ENCODE measurements at places on chromosomes 11 and 22.

DNA sequence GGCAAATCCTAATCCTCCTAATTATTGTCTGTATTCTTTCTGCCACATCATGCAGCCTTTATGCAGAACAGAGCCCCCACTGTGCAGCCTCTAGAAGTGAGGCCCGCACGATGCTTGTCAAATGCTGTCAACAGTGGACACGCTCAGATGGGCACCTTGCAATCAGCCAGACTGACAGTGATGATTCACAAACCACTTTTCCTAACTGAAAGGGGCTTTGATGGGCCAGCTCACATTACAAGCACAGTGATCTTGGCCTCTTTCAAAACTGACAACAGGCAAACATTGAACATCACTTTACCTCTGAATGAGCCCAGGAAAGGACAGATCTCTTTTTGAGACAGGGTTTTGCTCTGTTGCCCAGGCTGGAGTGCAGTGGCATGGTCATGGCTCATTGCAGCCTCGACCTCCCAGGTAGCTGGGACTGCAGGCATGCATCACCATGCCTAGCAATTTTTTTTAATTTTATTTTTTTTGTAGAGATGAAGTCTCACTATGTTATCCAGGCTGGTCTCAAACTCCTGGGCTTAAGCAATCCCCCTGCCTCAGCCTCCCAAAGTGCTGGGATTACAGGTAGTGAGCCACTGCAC is 18.0 kb upstream of the E2F8 start:
- DNase-seq = no peak

- no peak for DNase-seq
Observed at GRCh38 chr11:76152741-76153570, 53.3 kb downstream of the WNT11 start.

GRCh38 chr22:44001521-44001920 is 22.6 kb upstream of the PARVB start:
- DNase-seq = no peak

- DNase-seq = no peak
Observed at GRCh38 chr11:17529844-17530185, 14.4 kb downstream of the USH1C start.

DNA sequence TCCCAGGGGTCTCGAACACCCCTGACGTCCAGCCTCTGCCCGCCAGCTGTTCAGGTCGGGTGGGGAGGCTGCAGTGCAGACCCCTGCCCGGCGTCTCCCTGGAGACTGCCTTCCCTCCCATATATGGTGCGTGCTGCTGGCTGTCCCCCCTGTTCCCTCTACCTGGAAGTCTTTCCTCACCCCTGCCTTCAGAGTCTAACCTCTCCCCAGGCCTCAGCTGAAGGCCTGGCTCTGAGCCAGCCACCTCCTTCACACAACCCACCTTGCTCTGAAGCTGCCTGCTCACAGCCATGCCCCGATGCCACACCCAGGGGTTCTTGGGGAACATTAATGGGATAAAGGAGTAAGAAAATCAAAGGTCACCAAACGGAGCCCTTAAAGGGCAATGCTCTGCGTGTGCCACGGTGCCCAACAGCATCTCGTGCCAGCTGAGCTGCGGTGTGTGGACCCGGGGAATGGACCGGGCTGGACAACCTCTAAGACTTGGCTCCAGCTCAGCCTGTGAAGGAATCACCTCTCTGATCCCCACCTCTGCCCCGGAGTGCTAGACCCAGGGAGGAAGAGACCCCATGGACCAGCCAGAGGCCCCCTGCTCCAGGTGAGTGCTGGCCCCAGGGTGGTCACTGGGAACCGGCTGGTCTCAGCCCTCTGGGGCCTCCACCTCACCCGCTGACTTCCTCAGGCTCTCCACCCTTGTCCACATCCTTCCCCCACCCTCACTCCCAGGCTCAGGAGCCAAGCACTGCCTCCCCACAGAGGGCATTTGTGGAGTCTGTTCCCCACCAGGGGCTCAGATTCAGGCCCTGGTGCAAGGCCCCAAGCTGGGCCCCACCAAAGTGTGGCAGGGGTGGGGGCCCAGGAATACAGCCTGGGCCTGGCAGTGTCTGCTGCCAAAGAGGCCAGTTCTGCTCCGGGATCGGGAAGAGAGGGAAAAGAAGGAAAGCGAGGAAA is at the start of gene NLRP6:
NLRP6 (plus strand) TSS at position 407 of the 951 bp plus-strand sequence; CDS start at position 570, 163 bp downstream.
- DNase-seq = no peak

DNA sequence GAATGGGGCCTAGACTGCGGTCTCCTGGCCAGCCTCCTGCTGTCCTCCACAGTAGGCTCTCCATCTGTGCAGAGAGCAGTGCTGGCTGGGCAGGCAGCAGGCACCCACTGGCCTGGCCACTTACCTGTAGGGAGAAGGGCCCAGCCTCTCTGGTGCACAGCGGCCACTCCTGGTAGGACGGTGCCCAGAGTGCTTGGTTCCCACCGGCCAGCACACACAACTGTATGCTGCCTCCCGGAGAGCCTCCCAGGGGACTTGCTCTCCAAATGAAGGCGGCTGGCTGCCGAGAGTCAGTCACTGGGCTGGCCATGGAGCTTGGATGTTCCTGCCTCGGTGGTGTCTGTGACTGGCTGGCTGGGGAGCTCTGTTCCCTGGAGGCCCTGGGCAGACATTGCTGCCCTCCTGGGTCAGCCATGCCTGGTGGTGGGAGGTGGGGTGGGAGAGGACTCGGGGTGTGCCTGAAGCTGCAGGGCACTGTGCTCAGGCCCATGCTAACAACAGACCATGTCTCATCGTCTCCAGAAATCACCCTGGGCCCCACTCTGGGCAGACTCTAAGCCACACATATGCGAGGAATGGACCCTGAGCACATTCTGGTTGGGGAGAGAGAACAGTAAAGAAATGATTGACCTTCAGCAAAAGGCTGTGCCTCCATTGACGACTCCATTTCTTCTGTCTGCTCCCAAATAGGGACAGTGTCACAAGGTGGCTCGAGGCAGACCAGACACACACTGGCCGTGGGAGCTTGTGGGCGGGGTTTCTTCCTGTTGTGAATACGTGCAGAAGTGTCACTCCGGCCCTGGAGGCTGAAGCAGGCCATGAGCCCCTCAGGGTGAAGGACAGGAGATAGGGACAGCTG is 350.8 kb downstream of the TBC1D22A start:
- no peak for DNase-seq

- DNase-seq = no peak
Observed at GRCh38 chr22:32811788-32812545, 10.5 kb downstream of the TIMP3 start.

- peak; percentile 26 for DNase-seq
Observed at GRCh38 chr11:58525037-58525614, 17.2 kb upstream of the OR5B21 start.

DNA sequence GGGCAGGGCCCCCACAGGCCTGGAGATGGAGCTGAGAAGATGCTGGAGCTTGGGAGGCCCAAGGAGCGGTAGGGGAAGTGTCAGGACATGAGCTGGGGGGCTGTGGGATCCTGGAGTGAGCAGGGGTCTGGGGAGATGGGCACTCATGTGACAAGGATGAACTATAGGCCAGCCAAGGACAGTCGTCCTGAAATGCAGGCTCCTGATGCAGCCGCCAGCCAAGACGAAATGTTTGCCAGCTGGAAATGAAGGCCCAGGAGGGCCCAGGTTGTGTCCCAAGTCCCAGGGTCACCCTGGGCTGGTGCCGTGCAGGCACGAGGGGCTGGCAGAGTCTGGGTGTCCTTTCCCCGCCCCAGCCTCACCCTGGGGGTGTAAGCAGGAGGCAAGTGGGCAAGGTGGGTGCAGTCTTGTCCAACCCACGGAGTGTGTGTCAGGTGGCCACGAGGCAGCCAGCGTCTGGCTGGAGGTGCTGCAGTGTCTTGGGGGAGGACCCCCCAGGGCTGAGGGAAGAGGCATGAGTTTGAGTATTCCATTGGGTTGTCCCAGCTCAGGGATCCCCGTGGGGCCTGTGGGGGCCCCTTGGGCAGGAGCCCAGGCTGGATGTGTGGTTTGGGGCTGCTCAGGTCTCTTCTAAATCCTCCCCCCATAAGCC is 21.4 kb downstream of the MRGPRG start:
- DNase-seq = no peak

GRCh38 chr22:38881997-38882879 is 10.2 kb upstream of the CBX6 start:
- no peak for DNase-seq

DNA sequence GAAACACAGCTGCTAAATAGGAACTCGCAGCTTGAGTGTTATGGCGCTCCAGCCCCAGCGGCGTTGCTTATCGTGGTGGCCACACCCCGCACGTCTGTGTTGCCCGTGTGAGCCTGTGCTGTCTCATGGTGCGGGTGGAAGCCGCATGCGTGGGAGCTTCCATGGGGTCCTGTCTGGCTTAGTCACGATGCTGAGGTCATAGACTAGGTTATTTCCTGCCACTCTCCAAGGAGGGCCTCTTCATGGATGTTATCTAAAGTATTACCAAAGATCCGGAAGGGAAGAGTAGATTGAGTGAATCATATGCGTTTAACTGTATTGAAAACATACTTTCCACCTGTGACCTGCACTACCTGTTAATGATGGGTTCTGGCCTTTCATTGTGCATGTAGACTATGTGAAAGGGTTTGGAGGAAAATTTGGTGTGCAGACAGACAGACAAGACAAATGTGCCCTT is 21.7 kb downstream of the CTTN start:
- no peak for DNase-seq

DNA sequence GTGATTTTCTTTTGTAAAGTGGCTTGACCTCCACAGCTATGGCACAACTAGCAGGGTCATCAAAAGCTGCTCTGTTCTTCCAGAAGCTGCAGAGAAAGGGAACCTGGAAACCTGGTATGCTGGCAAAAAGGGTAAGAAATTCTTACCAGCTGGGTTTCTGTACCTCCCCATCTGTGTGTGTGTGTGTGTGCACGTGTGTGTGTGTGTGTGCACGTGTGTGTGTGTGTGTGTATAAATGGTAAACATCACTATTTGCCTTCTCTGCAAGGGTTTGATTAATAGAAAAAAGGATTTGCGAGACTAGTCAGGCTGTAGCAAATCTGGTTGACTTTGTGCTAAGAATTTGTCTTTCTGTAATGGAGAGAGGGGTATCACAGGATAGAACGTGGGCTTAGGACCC is 4.7 kb upstream of the MRPL17 start:
- no peak for DNase-seq

DNA sequence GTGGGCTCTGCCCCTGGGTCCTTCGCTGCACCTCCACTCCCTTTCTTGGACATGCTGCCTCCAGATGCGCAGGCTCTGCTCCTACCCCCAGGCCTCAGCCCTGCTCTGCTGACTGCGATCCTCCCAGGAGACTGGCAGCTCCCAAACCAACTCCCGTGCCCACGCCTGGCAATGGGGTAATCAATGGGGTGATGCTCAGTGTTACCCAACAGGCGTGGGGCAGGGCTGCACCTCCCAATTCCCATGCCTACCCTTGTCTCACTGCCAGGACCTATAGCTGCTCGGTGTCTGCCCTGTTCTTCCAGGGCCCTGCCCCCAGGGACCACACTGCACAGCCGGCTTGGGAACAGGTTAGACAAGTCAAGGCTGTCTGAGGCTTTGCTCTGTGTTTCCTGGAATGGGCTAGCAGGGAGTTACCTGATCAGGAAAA is at the start of gene ALDH3B2:
ALDH3B2 (minus strand) TSS at position 182 of the 430 bp plus-strand sequence. CDS start 7,688 bp downstream, outside the sequence.
- no peak for DNase-seq

DNA sequence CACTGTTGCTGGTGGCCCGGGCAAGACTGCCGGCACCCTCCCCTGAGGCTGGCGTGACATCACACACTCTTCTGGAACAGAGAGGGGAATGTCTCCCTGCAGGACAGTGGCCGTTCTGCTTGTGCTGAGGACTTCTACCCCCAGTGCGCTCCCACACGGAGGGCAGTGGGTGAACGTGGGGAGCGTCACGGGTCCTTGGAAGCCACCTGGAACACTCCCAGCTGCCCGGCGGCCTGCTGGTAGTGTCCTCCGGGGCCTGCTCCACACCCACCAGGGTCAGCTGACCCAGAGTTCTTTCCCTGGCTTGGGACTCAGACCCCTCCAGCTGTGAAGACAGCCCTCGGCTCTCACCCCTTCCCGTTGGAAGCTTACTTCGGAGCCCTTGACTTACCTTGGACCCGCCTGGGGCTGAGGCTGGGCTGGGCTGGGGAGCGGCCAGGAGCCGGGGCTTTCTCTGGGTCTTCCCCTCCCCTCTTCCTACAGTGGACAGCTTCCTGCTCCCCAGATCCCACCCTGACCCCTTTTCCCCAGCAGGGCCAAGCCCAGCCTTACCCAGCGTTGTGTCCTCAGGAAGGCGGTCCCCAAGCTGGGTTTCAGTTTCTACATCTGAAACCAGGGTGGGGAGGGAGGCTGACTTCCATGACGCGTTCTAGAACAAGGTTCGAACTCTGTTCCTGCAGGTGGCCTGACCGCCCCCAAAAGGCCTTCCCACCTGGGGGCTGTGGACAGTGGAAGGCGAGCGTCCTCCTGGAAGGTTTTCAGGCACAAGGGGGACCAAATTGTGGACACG is 14.8 kb upstream of the GAL start:
- no peak for DNase-seq

DNA sequence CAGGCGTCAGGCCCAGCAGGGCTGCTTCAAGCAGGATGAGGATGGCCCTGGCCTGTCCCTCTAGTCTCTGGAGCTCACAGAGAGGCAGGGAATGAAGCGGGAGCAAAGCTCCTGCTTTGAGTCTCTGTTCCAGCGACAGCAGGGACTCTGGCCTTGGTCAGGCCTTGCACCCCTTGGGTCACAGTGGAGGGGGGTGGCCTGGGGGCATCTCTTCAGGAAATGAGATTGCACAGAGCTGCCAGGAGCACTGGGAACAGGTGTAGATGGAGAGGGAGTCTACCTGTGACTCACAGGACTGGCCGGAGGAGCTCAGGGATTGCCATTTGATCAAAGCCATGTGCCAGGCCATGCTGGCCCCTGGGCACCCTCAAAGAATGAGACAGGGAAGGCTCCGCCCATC is 1.6 kb downstream of the ANO1 start:
- DNase-seq = no peak

- DNase-seq = no peak
Observed at GRCh38 chr11:15266999-15267398, 152.3 kb downstream of the INSC start.

GRCh38 chr11:117421041-117421440 is 93.4 kb downstream of the CEP164 start:
- no peak for DNase-seq

- no peak for DNase-seq
Observed at GRCh38 chr22:48551061-48551460, 1276.6 kb downstream of the BRD1 start.

- no peak for DNase-seq
Observed at GRCh38 chr22:49825436-49825835, 2.2 kb downstream of the BRD1 start.

GRCh38 chr11:46444305-46444704 is 52.7 kb upstream of the CHRM4 start:
- no peak for DNase-seq

- DNase-seq = no peak
Observed at GRCh38 chr11:112776834-112777233, 184.4 kb upstream of the NCAM1 start.

DNA sequence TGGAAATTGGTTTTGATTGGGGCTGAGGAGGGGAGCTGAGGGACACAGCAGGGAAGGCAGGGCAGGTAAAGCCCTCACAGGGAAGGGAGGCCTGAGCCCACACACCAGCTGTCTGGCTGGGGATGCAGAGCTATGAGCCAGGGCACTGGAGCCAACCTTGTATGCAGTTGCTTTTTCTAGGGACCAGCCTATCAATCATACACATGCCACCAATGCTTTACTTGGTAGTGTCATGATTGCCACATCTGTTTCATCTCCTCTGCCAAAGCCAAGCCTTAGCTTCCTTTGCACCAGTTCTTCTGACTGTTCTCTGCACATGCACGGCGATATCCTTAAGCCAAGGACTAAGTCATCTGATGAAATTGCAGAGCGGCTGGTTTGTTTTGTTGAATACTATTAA is 207.1 kb upstream of the PLET1 start:
- DNase-seq = no peak
